ENCODE measurements at places on chromosomes 7 and 10.

DNA sequence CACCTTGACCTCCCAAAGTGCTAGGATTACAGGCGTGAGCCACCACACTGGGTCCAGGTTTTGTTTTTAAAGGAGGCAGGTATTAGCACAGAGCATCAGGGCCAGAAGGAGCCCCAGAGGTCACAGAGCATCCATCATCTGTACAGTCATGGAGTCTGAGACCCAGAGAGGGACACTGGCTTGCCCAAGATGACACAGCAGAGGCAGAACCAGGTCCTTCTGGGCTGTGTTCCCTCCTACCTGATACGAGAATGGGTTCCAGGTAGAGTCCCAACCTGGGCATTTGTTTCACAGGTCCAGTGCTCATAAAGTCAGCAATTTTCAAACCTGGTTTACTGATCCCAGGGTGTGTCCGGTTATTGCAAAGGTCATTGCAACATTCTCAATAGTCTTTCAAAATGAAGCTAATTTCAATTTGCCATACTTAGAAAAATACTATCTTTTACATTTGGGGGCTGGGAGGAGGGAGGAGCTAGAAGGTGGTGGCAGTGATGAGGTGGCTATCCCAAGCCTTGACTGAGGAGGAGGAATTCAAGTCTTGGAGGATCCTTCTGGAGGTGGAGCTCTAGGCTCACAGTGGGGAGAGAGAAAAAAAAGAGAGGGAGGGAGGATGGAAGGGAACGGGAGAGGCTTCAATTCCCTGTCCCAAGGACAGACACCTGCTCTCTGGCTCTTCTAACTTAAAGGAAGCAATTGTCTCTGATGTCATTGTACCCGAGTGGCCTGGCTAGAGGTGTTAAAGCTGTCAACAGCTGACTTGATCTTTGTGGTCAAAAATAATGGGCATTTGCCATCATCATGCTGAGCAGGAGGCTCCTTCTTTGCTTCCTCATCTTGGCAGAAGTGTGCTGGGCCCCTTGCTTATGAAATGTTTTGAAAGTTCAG lies 8.1 kb downstream of the MXI1 start:
- DNase-seq = no peak

GRCh38 chr7:149670288-149670687 lies 103.1 kb downstream of the ZNF467 start:
- DNase-seq = no peak

- DNase-seq = no peak
These were observed 94.9 kb downstream of the CPXM2 start for GRCh38 chr10:123796736-123797135.

- DNase-seq = no peak
These were observed 27.6 kb downstream of the LSMEM1 start for GRCh38 chr7:112508404-112508803.

DNA sequence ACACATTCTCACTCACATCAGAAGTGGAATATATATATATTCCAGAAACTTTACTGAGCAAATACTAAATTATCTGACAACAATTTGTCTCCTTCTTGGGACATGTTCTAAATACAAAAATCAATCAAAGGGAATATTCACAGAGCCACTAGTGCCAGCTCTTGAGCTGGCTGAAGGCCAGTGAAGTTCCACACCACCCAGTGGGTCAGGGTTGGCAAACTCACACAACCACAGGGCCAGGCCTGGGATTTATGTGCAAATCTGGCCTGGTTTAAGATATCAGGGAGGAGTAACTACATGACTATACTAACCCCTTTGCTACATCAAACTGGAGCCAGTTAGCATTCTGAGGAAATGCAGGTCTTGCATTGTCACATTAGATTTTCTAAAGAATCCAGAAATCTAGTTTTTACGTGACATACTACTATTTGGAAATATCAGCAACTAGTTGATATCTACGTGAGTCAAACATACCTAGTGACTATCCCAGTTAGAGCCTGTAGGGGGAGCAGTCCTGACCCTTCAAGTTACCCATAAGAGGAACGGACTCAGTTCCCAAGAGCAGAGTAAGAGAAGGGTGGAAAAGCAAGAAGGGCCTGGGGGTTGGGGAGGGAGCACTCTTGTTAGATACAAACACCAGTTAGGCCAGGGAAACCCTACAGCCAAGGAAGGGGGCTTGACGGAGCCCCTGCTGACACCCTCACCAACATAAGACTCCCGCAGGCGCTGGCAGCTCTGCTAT lies 600.4 kb downstream of the KCNMA1 start:
- DNase-seq = no peak

- DNase-seq = no peak
These were observed 23.3 kb downstream of the CD36 start for GRCh38 chr7:80661729-80662128.

GRCh38 chr10:53537508-53537907 lies 764.9 kb upstream of the MBL2 start:
- no peak for DNase-seq

- no peak for DNase-seq
These were observed 166.5 kb downstream of the EGFR start for GRCh38 chr7:55185321-55185802.

GRCh38 chr10:4527281-4527970 lies 298.6 kb upstream of the AKR1E2 start:
- no peak for DNase-seq

DNA sequence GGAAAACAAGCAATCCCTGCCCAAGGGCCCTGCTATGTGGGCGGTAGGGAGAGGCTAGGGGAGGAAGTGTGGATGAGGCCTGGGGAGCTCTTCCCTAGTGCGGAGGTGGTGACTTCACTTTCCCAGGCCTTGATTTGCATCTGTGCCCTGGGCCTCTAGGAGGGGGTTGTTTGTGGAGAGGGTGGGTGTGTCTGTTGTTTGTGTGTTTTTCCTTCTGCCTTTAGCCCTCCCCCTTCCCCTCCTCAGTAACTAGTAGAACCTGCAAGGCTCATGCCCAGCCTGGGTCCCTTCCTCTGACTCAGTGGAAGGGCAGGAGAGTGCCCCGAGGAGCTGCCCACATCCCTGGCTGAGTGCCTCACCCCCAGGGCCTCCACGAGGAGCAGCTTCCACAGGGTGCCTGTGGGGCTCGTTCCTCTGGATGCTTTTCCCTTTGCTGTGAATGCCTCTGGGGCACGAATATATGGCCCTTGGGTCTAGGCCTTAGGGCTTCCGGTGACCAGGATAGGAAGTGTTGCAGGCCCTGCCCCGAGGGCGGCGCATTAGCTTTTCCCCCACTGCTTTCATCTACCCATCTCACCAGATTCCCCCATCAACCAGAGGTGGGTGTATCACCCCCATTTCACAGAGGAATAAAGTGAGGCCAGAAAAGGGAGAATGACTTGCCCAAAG lies 89.4 kb upstream of the DUSP5 start:
- no peak for DNase-seq
